GM10248 (cell line): ENCODE measurements at places on chromosomes 1 and 21.

- DNase-seq = no peak
Measured at GRCh38 chr1:9612162-9612845, 23.6 kb downstream of the TMEM201 start.

GRCh38 chr1:85311818-85312217 lies 35.4 kb upstream of the BCL10 start:
- DNase-seq = no peak

DNA sequence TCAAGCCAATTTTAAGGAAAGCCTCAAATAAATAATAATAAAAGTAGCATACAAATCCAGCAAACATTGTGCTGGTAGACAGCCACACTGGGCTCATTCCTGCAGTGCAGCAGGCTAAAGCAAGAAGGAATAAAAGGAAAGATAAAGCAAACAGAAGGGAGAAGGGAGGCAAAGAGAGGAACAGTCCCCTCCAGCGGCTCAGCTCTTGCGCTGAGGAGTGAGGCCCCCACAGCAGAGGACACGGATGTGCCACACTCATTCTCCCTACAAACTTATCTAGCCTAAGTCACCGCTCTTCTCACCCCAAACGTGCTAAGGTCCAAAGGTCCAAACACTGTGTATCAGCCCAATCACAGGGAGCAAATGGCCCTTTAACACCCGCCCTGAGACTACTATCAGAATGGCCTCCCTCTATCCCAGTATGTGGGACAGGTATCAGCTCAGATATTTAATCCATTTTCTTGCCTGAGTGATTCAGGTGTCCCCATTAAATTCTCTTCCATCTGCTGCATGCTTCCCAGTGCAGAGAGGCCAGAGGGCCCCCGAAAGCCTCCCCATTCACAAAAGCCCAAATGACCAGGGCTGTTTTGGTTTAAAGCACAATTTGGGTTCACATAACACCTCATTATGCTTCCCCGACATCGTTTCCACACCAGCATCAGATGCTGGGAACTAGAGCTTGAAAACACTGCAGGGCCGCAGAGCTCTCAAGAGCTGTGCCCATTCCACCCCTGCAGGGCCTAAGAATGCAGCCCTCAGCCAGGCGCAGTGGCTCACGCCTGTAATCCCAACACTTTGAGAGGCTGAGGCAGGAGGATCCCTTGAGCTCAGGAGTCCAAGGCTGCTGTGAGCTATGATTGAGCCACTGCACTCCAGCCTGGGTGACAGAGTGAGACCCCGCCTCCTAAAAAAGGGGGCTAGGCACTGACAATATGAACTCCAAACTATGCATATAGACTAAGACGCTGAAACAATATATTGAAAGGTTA lies 17.8 kb downstream of the CAPZB start:
- no peak for DNase-seq

DNA sequence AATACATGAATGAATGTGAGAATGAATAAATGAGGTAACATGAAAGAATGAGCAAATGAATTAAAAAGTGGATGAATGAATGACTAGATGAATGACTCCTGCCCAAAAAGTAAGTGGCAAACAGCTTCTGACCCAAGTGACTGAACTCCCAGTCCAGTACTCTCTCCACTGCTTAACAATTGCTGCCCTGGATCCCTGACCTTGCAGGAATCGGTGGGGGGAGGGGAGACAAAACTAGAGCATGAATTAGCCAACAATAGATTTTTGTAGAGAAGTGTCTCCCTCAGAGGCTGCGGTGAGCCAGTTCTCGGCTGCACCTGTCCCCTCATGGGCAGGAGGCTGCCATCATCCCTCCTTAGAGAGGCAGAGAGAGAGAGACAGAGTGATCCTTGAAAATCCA lies 5.9 kb upstream of the GRIK3 start:
- no peak for DNase-seq

- no peak for DNase-seq
Measured at GRCh38 chr1:110903853-110904500, 31.0 kb downstream of the CD53 start.

DNA sequence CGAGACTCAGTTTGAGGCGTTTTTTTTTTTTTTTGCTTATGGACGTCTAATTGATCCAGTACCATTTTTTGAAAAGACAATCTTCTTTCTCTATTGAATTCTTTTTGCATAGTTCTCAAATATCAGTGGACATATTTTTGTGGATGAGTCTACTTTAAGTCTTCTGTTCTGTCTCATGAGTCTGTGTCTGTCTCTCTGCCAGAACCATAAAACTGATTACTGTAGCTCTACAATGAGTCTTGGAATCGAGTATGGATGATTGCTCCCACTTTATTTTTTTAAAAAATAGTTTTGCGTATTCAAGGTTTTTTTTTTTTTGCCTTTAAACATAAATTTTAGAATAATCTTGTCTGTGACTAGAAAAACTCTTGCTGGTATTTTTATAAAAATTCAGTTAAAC lies 323.5 kb downstream of the ZNF326 start:
- DNase-seq = no peak

GRCh38 chr21:17779496-17779895 lies 39.7 kb downstream of the C21orf91 start:
- DNase-seq = no peak

GRCh38 chr1:225554216-225554812 lies 98.6 kb downstream of the ENAH start:
- peak; percentile 35 for DNase-seq
